CD14-positive monocyte (primary cell): ENCODE measurements at places on chromosomes 3 and 15. TPM values are rescaled to one million over a fixed set of nuclear protein-coding genes. Genes with fewer than 3 reads are reported as not detected.

AGBL1 gene
- not detected in 2 replicates for polyA plus RNA-seq

DNA sequence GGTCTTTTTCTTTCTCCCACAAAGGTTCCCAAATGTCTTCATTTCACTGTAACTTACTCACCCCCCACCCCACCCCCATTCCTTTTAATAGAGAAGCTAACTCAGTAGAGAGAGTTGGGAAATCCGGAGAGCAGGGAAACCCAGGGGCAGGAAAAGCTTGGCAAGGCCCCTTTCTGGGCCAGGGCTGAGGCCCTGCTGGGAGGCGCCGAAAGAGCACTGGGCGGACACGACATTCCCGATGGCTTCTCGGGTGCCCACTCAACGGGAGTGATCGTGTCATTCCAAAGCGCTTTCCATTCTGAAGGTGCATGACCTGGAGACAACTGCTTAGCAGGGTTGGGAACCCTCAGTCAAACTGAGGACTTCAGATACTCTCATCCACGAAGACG is 1.6 kb upstream of the DALRD3 start:
- no peak for DNase-seq

- DNase-seq, result no peak
Observed at GRCh38 chr3:115254492-115255196, 107.6 kb upstream of the ZBTB20 start.

ATXN7 gene
- polyA plus RNA-seq, result 18.0 and 29.5 TPM in 2 replicates

STAG1 gene
- polyA plus RNA-seq, result 7.2 TPM

- no peak for DNase-seq
Observed at GRCh38 chr3:155676252-155676981, 68.5 kb downstream of the PLCH1 start.

DNA sequence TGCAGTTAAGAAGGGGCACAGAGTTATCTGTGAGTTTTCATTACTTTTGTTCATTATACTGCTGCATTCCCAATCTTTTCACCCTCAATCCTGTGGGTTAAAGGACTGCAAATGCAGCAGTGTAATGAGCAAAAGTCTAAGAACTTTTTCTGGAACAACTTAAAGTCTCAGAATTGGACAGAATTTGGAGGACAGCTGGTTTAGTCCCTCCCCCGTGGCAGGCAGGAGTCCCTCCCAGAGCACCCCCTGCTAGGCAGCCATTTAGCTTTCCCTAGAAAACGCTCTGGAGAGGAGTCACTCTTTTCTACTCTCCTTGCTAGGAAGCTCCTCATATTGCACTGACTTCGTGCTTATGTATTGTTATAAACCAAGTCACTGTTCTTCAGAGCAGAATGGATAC is 156.3 kb upstream of the UBE2E1 start:
- DNase-seq, result no peak

DNA sequence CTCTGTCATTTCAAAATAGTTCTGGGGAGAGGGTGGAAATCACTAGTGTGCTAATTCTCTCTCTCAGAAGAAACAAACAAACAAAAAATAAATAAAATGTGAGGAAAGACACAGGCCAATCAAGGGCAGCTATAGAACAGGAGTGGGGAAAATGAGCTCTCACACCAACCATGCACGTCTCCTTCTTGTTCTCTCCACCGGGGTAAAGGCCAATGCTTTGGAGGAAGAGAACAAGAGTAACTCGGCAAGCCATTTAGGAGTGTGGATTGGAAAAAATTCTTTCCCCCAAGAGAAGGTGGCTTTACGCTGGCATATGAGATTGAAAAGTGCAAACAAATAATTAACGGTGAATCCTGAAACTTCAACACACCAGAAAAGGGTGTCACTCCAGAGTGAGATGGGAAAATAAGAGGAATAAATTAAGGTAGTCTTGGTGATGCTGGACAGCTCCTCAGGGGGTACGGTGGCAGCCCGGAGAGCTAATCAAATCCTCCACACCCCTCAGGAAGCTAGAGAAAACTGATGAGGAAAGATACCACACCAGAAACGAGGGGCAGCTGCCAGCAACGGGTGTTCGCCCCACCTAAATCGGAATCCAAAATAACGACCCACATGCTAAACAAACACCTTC is 88.0 kb downstream of the RFTN1 start:
- no peak for DNase-seq

GRCh38 chr3:126753191-126754160 is 49.4 kb downstream of the CHCHD6 start:
- DNase-seq, result no peak

DNA sequence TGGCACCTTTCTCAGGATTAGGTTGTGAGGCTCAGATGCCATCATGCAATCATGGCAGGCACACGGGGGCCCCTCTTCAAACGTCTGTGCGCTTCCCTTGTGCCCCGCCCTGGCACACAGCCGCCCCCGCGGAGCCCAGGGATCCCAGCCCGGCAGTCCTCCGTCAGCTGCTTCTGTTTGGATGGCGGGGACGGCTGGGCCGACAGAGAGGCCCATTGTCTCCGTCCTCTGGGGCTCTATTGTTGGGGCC is 849 bp upstream of the HDAC11 start:
- DNase-seq, result no peak

DNA sequence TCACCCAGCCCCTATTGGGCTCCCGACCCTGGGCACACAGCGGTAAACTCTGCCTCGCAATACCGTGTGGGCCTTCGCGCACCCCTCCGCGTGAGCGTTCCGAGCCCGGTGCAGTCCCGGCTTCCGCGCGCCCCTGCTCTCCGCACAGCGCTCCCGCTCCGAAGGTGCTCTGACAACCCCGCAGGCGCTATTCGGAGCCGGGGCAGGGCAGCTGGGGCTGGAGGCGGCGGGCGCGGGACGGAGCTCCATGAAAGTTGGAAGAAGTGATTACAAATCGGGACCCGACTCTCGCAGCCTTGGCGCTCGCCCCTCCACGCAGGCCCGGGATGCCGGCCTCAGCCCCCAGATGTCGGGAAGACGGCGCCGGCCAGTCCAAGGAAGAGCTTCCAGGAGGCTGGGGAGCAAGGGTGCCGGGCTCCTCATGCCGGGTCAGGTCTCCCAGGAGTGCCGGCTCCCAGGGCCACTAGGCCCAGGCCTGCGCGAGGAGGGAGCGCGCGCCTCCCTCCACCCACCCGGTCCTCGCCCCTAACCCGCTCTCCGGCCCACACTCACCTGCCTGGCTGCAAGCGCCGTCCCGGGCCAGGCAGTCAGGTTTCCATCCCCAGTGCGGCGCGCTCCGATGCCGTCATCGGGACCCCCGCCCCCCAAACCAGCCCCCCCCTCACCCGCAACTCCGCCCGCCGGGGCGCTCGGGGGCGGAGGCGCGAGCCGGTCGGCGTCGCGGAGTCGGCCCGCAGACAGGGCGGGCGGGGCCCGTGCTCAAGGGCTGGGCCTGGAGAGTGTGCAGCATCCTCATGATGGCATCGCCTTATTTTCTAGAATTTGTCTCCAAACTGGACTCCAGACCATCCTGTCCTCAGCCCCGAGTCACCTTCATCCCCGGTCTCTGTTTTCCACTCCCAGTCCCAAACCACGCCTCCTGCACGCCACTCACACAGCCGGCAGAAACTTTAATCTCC is at the start of gene KIF7:
TSS of gene KIF7 (minus strand) at position 621 of the 959 bp plus-strand sequence. CDS start 2,537 bp downstream, outside the sequence.
- no peak for DNase-seq

GRCh38 chr15:71732636-71733035 is 77.7 kb upstream of the NR2E3 start:
- no peak for DNase-seq
